ENCODE measurements at places on chromosomes 16 and 17.

DNA sequence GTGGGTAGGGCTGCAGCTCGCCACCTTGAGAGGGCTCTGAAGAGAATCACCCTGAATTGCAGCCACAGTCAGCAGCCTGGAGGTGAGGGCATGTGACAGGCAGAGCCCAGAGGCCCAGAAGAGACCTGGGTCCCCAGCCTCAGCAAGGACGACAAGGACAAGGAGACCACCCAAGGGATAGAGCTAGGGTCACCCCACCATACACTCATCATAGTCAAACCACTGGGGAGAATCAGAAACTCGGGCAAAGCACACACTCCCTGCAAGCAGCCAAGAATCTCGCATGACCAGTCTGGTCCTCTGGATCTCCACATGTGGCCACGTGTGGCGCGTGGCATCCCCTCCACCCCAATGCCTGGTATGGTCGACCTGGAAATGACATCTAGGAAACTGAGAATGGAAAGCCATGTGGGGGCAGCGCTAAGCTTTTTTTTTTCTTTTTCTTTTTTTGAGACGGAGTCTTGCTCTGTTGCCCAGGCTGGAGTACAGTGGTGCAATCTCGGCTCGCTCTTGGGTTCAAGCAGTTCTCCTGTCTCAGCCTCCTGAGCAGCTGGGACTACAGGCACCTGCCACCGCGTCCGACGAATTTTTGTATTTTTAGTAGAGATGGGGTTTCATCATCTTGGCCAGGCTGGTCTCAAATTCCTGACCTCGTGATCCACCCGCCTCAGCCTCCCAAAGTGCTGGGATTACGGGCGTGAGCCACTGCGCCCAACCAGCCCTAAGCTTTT lies 4.6 kb upstream of the SPHK1 start:
- no peak for DNase-seq

GRCh38 chr17:71765437-71765836 lies 355.4 kb upstream of the SOX9 start:
- DNase-seq = no peak

DNA sequence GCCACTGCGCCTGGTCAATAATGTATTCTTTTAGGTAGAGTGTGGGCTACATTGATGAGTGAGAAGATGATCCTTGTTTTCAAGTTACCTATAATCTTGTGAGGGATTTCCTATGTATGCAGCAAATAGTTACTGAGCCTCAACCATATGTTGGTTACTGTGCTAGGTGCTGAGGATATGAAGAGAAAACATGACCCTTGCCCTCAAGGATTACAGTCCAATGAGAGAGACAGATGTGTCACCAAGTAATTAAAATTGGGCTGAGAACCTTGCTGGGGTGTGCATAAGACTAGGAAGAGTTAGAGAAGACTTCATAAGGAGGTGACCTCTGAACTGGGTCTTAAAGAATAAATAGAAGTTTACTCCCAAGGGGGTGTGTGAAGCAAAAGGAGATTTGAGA lies 7.4 kb downstream of the POLR2A start:
- no peak for DNase-seq

- no peak for DNase-seq
Observed at GRCh38 chr17:67127925-67128324, 83.6 kb downstream of the CACNG1 start.

- DNase-seq = no peak
Observed at GRCh38 chr16:53281280-53281679, 153.0 kb upstream of the RBL2 start.

- no peak for DNase-seq
Observed at GRCh38 chr17:2943981-2944380, 119.4 kb downstream of the OR1D5 start.

- DNase-seq = no peak
Observed at GRCh38 chr16:79437764-79438751, 162.5 kb downstream of the MAF start.

DNA sequence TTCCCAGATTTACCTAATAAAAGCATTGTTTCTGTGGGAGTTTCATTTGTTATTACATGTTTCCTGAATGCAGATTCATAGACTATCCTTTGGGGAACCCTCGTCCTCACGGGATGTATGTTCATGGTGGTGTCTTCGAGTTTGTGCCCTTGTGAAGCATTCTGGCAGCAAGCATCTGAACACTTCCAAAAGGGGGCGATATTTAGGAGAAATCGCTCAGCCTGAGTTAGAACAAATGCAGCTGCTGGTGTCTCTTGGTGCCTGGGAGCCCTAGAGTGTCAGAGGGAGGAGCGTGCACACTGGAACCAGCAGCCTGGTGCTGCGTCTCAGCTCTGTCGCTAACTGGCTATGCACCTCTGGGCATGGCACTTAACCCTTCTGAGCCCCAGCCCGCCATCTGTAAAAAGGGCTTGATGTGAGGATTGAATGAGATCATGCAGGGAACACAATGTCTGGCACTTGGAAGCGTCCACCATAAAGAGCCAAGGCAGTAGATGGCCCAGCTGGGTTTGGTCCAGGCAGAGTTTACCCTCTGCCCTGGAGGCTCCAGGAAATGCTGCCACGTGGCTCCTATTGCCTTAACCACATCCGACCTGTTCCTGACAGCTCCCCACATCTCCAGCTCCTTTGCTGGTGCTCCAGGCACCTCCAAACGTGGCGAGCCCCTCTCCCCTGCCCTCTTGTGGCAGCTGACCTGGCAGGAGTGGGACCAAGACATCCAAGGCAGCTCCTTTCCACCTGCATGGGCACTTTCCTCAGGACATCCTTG lies 25.0 kb upstream of the C16orf78 start:
- DNase-seq = no peak

- DNase-seq = no peak
Observed at GRCh38 chr16:30087181-30087898, 4.4 kb downstream of the TBX6 start.

GRCh38 chr16:23080329-23080728 lies 68.9 kb downstream of the USP31 start:
- DNase-seq = no peak

DNA sequence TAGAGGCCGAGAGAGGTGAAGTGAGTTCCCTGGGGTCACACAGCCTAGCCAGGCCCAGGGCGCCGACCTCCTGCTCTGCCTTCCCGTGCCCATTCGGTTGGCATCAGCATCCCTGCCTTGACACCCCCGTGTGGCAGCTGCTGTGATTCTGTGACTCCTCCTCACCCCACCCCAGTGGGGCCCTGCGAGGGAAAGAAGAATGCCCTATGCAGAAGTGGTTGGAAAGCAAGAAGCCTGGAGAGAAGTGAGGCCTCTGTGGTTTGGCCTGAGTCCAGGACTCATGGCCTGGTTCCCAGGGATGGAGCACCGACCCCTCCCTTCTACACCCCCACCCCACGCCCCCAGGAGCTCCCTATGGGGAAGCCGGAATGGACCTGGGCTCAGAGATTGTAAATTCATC lies 296.2 kb downstream of the SEC14L1 start:
- DNase-seq = no peak

GRCh38 chr16:85421338-85422195 lies 191.6 kb upstream of the GSE1 start:
- DNase-seq = no peak
